ENCODE measurements at places on chromosomes 7 and 10.

DNA sequence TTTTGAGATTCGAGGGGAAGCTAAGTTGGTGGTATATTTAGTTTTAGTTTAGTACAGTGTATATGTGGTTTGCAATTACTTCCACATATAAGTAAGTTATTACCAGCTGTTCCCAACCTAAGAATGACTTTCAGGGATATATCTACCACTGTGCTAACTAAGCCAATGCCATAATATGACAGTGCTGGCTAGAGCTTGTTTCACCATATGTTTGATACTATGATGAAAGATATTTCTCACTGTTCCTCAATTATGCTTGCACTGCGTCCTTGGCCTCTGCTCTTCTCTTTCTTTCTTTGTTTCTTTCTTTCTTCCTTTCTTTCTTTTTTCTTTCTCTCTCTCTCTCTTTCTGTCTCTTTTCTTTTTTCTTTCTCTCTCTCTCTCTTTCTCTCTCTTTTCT is 113.8 kb upstream of the SKAP2 start:
- peaks cover 4% of the 10 kb centered on the region for H3K27me3 ChIP-seq
- DNase-seq: no peak
- no peak overlapping the region for H3K27ac ChIP-seq

GRCh38 chr7:2542916-2543871 is 12.1 kb downstream of the BRAT1 start:
- H3K4me1 ChIP-seq: no peaks in the 10 kb centered on the region
- no peaks in the 10 kb centered on the region for H3K27me3 ChIP-seq
- DNase-seq: no peak
- H3K27ac ChIP-seq: no peak overlapping the region
- H3K36me3 ChIP-seq: peaks cover 62% of the 10 kb centered on the region

- no peaks in the 10 kb centered on the region for H3K27me3 ChIP-seq
- no peak overlapping the region for H3K4me3 ChIP-seq
- H3K36me3 ChIP-seq: no peaks in the 10 kb centered on the region
- no peaks in the 10 kb centered on the region for H3K4me1 ChIP-seq
Observed at GRCh38 chr10:3494131-3494837, 290.7 kb downstream of the KLF6 start.

DNA sequence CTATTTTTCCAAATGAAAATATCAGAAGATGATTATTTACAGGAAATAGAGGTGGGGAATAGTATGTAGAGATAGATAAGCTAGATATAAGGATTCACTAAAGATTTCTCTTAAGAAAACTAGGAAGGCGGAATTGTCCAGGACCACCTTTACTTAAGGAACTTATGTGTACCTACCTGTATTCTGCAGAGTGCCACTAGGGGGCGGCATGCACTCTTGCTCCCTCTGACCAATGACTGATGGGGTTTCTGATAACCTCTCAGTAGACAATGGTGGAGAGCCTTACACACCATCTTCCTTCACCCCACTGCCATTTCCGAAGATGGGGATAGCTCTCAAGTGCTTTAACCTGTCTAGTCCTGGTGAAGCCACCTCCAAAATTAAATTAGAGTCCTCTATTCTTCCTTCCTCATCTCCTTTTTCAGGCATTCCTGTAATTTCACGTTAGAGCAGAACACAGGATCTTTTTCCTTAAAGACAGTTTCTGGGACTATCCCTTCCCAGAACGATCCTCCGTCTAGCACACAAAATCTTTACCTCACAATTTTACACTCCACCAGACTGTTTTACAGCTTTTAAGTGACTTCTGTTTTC is 453.1 kb downstream of the SORCS1 start:
- H3K27ac ChIP-seq: no peak overlapping the region
- no peaks in the 10 kb centered on the region for H3K27me3 ChIP-seq
- H3K4me1 ChIP-seq: no peaks in the 10 kb centered on the region
- H3K36me3 ChIP-seq: no peaks in the 10 kb centered on the region
- no peak for DNase-seq

- H3K27ac ChIP-seq: no peak overlapping the region
- no peaks in the 10 kb centered on the region for H3K36me3 ChIP-seq
- H3K4me3 ChIP-seq: peak overlapping the region; percentile 15
- no peaks in the 10 kb centered on the region for H3K4me1 ChIP-seq
- peaks cover 75% of the 10 kb centered on the region for H3K27me3 ChIP-seq
Observed at GRCh38 chr7:129144834-129145668, 544 bp downstream of the TSPAN33 start.

Data from IMR-90 (cell line).